HL-60 (cell line): ENCODE measurements at places on chromosomes 1 and 21.
A peak's percentile ranks its signal among the peaks of the same experiment; 100 is the strongest.

GRCh38 chr1:41774471-41774990, 144.2 kb downstream of the HIVEP3 start:
- no peak for DNase-seq

GRCh38 chr1:84600796-84601195, 26.6 kb upstream of the CTBS start:
- DNase-seq: no peak

DNA sequence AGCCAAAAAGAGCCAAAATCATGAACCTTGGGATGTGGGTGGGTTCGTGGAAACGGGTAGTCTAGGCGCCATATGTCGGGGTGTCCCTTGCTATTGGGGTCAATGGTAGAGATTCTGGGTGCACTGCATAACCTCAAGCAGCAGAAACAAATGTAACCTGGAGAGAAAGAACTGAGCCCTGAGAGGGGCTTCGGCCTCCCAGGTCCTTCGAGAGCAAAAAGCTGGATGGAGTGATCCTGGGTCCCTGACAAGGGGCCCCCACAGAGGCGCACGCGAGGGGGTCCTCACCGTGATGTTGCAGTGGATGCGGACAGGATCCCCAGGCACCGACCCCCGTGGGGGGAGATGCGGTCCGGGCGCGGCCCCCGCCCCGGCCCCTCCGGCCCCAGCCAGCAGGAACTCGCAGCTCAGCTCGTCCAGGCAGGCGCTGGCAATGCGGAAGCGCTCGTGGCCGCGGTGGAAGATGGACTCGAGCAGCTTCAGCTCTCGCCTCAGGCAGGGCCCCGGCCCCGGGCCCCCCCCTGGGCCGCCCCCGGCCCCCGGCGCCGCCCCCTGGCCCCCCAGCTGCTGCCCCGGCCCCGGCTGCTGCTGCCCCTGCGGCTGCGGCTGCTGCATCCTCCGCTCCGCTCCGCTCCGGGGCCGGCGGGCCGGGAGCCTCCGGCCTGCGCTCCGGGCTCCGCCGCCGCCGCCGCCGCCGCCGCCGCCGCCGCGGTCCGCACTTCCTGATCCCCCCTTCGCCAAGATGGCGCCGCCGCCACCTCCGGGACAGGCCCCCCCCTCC, at the start of gene UBE2Q1:
Gene UBE2Q1, minus strand, starts transcription at position 724 of the 781 bp plus-strand sequence. Its CDS starts 109 bp downstream, at position 615.
- DNase-seq: peak; percentile 67

GRCh38 chr1:46148318-46148717, 15.9 kb upstream of the PIK3R3 start:
- no peak for DNase-seq

DNA sequence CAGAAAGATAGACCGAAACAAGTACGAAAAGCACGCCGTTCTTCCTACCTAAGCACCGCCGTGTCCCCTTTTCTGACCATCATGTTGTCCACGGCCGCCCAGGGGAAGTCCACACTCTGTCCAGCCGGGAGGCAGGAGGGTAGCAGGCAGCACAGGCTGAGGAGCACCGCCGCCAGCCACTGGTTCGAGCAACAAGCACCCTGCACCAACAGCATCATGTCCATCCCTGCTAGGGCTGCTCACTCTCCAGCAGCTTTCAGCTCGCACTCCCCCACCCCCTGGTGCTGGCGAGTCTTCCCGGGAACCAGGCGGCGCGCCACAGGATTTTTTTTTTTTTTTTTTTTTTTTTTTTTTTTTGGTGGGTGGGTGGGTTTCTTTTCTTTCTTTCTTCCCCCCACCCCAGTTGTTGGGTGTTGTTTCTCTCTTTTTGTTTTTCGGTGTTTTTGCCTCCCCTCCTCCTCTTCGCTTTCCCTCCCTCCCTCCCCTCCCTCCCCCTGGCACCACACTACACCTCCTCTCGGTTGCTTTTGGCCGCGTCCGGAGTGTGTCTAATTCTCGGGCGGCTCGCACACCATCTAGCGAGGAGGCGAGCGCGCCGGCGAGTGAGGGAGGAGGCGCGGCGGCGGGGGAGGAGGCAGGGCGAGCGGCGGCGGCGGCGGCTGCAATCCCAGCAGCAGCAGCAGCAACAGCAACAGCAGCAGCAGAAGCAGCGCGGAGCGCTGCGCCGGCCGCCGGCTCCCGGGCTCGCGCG, at the start of gene NEGR1:
Gene NEGR1, minus strand, starts transcription at position 269 of the 751 bp plus-strand sequence.
- peak; percentile 34 for DNase-seq
